ENCODE measurements at places on chromosomes 1 and 21.

DNA sequence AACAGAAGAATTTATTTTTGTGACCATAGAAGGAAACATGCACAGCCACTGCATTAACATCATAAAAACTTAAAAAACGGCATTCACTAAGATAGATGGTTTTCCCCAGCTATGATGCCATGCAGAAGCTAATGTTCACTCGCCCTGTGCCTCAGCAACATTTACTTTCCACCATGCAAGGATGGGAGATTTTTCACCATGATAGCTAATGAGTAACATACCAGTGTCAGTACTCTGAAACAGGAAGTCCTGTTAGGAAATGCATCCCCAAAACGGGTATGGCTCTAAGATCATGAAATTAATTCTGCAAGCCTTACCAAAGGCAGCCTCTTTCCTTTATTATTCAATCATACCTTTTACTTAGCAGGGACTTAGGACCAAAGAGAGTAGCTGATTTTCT, 17.5 kb upstream of the VAMP3 start:
- DNase-seq, result no peak

GRCh38 chr1:55334160-55334559, 119.0 kb upstream of the USP24 start:
- DNase-seq, result no peak

GRCh38 chr1:201578008-201578888, 39.3 kb downstream of the NAV1 start:
- no peak for DNase-seq

DNA sequence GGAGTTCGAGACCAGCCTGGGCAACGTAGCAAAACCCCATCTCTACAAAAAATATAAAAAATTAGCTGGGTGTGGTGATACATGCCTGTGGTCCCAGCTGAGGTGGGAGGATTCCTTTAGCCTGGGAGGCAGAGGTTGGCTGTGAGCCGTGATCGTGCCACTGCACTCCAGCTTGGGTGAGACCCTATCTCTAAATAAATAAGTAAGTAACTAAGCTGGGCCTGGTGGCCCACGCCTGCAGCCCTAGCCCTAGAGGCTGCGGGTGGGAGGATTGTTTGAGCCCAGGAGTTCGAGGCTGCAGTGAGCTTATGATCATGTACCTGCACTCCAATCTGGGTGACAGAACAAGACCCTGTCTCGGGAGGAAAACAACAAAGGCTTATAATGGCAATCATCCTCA, 4.6 kb downstream of the CLIC4 start:
- no peak for DNase-seq

- DNase-seq, result no peak
Measured at GRCh38 chr21:14817311-14817710, 247.5 kb downstream of the NRIP1 start.

GRCh38 chr1:74766579-74766978, 33.6 kb downstream of the TYW3 start:
- DNase-seq, result no peak

DNA sequence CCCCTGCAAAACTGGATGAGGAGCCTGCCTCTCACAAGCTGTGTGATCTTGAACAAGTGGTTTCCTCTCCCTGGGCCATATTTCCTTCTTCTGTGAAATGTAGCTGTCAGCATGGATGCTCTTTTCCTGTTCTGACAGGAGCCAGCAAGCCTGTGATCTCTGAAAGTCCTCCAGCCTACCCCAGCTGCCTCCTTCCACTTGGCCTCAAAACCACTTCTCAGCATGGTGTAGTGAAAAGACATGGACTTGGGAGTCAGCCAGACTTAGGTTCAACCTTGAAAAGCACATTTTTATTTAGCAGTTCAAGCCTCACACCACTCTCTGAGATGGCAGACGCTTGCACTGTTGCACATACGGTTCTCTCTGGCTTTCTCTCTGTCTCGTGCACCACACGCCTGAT, 292.9 kb upstream of the DUSP10 start:
- no peak for DNase-seq

DNA sequence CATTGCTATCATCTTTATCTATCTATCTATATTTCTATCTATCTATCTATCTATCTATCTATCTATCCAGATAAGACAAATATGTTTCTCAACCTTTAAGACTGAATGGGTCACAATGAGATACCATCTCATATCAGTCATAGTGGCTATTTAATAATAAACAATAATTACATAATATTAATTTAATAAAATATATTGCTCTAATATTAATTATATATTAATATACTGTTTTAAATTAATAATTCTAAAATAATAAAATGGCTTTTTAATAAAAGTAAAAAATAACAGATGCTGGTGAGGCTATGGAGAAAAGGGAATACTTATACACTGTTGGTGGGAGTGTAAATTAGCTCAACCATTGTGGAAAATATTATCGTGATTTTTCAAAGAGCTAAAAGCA, 13.0 kb upstream of the PLPPR4 start:
- DNase-seq, result no peak
